ENCODE measurements at places on chromosomes 4 and X.

GRCh38 chrX:150410513-150410912 is 47.4 kb downstream of the MAMLD1 start:
- no peak for DNase-seq

GRCh38 chr4:98778206-98778605 is 119.8 kb upstream of the TSPAN5 start:
- no peak for DNase-seq

DNA sequence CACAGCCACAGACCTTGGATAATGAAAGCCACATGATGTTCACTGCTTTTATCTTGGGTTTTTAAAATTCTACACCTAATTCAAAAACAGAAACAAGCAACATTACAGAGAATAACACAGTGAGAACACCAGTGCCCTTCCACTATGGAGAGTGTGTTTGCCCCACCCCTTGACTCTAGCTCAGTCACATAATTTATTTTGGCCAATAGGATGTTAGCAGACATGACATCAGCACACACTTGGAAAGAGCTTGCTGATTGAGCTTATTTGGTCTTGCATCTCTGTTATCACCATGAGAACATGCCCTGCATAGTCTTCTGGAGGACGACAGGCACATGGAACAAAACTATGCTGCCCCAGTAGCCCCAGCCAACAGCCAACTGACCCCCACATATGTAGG is 118.1 kb downstream of the HNRNPD start:
- DNase-seq = no peak

DNA sequence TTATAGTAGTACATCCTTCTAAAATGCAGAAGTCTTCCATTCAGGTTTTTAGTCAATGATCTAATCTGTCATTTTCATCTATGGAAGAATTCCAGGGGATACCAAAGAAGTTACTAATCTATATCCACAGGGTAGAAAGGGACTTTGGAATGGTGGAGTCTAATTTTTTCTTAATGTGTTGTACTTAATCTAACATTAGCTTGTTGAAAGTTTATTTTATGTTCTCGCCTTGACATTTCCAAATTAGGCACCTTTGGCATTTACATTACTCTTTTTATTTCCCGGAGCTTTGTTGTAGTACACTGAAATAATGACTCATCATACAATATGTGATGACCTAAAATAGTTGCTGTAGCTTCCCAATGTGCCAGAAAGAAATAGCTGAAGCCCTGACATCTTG is 91.5 kb downstream of the HTR2C start:
- no peak for DNase-seq

GRCh38 chr4:10584042-10584441 is 100.5 kb downstream of the CLNK start:
- DNase-seq = no peak

DNA sequence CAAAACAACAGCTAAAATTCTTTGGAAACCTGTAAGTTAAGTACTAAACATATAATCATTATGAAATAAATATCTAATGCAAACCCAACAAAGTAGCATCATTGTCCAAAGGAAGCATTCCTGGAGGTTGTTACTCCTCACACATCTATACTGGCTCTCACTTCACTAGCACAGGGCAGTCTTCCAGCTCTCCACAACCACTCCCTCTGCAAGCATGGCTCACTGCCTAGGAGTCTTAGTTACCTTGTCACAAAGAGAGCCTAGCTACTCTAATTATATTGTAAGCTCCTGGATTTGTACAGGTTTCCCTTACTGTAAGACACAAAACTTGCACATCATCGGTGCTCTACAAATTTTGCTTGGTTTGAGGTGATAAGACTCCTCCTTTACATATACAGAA is 76.1 kb downstream of the AMMECR1 start:
- DNase-seq = no peak

GRCh38 chr4:112852601-112853000 is 196.9 kb upstream of the ANK2 start:
- no peak for DNase-seq

- no peak for DNase-seq
These were observed 863.1 kb downstream of the CCSER1 start for GRCh38 chr4:90990284-90990683.

GRCh38 chr4:186169945-186170802 is 21.2 kb upstream of the CYP4V2 start:
- no peak for DNase-seq

- no peak for DNase-seq
These were observed 99.0 kb downstream of the ARSJ start for GRCh38 chr4:113880240-113881028.

GRCh38 chr4:139214039-139214534 is 37.1 kb upstream of the ELF2 start:
- no peak for DNase-seq

- DNase-seq = no peak
These were observed 4.7 kb downstream of the GPC4 start for GRCh38 chrX:133410550-133410949.

DNA sequence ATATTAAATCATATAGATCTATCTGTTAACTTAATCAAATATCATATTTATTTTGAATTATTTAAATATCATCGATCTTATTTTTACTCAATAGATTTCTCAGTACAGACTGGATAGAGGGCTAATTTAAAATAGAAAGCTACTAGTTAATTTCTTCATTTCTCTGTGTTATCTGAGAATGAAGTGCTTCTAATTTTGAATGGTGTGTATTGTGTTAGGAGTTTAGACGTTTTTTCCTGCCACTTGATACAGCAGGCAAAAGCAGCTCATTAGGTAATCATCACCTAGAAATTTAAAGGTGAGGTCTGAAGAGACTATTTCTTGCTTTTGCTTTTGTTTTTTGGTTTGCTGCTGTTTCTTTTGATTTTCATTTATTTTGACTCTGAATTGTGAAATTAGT is 948.8 kb upstream of the TENM3 start:
- DNase-seq = no peak

DNA sequence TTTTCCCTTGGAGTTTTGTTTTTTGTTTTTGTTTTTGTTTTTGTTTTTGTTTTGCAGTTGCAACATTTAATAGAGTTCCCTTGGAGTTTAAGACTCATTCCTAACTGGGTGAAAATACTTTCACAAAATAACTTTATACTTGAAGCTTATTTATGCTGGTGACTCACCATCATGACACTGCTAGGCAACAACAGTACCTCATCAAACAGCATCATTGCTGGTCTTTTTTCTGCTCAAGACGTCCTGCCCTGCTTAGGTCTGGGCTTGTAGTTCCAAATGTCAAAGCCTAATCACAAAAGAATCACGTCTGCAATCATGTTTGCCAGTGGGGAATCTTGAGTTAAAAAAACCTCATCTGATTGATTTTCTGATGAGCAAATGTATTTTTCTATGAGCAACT is 105.7 kb upstream of the PRPS2 start:
- DNase-seq = no peak

DNA sequence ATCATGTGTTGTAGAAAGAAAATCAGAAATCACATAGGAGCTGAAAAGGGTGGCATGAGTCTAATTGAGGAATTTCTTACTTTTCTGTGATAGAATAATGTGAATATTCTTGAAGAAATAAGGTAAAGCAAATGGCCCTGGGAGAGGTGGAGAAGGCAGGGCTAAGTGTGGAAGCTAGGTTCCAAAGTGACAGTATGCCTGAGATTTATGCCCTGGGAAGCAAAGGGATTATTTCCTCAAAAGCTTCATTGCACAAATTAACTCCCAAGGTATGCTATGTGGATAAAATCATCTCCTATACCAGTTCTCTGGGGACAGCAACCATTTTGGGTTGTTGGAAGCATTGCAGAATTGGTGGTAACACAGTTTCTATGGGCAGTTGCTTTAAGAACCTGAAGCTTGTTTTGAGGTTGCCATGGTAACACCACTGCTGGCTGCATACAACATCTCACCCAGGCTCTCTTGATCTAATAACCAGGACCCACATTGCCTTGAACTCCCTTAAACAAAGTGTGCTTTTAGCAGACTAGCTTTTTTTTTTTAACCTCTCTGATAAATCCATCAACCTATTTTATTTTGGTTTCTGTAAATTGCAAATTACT is 21.0 kb downstream of the MAOA start:
- no peak for DNase-seq

DNA sequence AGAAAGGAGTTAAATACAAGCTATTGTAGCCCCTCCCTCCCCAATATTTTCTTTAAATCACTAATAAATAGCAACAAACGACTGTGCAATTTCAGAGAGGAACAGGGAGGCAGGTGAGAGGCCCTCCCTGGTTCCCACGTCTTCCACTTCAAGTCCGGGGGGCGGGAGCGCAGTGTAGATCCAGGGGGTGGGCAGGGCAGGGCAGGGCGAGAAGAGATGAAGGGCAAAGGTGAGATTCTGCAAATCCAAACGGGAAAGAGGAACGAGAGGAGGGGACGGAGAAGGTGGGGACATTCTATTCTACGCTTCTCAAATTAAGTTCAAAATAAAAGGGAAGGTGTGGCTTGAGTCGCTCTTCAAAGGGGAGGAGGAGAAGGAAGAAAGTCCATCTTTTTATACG is 6.8 kb downstream of the NKX6-1 start:
- no peak for DNase-seq

- DNase-seq = no peak
These were observed 8.9 kb downstream of the MFAP3L start for GRCh38 chr4:170017252-170017651.

GRCh38 chrX:87961471-87961870 is 443.9 kb downstream of the KLHL4 start:
- DNase-seq = no peak

DNA sequence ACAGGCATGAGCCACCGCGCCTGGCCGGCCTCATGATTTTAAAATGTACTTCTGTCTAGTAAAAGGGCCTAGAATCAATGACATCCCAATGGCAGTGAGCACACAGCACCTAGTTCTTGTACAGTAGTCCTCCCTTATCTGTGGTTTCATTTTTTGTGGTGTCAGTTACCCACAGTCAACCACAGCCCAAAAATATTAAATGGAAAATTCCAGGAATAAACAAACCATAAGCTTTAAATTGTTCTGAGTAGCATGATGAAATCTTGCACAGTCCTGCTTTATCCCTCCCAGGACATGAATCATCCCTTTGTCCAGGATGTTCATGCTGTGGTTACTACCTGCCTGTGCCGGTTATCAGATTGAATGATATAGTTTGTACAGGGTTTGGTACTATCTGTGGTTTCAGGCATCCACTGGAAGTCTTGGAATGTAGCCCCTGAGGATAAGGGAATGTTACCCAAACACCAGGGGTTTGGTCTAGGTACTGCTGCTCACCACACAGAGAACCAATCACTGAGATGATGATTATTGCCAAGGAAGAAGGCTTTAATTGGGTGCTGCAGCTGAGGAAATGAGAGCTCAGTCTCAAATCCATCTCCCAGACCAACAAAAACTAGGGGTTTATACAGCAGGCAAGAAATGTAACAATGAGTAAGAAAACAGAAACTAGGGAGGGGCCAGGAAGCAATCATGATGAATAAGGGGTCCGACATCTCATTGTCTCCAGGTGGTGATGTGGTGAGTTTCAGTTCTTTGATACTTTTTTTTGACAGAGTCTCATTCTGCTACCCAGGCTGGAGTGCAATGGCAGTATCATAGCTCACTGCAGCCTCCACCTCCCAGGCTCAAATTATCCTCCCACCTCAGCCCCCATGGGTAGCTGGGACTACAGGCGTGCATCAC is 16.2 kb upstream of the FHL1 start:
- no peak for DNase-seq

GRCh38 chr4:66204534-66205247 is 534.4 kb upstream of the EPHA5 start:
- DNase-seq = no peak

DNA sequence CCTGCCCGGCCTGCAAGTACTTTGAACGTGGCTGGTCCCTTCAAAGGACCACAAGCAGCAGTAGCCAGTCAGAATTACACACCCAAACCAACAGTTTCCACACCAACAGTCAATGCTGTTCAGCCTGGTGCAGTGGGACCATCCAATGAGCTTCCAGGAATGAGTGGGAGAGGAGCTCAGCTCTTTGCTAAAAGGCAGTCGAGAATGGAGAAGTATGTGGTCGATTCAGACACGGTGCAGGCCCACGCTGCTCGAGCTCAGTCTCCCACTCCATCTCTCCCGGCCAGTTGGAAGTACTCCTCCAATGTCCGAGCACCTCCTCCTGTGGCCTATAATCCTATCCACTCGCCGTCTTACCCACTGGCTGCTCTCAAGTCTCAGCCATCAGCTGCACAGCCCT is 104.4 kb upstream of the MYOZ2 start:
- no peak for DNase-seq

DNA sequence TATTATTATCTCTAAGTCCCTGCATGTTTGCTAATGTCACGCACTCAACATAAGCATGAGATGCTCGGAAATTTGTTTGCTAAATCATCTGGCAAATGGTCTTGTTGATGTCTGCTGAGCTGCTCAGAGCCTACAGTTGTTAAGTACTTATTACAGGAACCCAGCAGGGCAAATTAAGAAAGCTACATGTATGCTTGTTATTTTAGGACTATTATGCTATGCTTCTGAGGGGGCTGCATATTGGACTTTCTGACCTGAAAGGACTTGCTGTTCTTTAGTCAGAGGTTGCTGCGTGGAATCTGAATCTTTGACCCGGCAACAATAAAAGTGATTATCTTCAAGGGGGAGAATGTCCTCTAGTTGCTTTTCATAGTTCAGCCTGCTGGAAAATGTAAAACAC is 36.3 kb upstream of the TENM3 start:
- no peak for DNase-seq

- DNase-seq = no peak
These were observed 514.9 kb upstream of the LCORL start for GRCh38 chr4:18536428-18536827.

DNA sequence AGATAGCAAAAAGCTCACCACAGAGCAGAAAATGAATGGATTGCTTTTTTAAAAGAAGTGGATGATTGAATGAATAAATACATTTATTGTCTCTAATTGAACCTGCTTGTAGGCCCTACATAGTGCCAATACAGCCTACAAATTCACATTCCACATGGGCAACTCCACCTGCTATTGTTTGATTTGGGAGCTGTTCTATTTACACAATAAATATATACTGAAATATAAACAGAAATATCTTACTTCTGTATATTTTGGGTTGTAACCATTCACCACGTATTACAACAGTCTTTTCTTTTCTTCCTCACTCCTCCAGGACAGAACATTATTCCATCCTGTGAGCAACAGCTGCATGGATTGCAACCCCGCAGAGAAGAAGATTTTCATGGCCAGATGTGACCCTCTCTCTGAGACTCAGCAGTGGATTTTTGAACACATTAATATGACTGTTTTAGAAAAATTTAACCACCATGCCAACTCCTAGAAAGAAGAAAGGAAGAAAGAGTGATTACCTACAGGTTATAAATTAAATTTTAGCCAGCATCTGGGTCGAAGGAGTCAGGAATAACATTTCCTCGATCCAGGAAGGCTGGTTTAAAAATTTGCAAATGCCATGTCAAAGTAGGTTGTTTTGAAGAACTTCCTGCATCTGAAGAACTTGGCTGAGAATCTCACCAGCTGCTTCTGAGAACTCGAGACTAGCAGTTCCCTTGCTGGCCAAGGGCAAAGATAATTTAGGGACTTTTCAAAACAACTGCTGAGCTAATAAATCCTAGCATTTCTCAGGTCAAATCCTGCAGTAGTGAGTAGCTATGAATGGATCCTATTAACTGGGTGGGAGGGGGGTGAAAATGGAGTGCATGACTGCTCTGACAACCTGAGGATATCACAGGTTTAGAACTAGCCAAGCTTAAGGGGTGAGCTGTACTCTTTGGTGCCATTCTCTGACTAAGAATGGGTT is 128.7 kb upstream of the GALNT7 start:
- DNase-seq = no peak
